Uterus (tissue), 4 donors: ENCODE measurements at places on chromosomes 12 and 14.

- H3K27ac ChIP-seq = peak overlapping the region; percentile 76
- peak overlapping the region; percentile 61 for H3K4me3 ChIP-seq
- H3K4me1 ChIP-seq = no peaks in the 10 kb centered on the region
- H3K27me3 ChIP-seq = no peaks in the 10 kb centered on the region
Measured at GRCh38 chr14:60735416-60735815, 855 bp downstream of the MNAT1 start.

DNA sequence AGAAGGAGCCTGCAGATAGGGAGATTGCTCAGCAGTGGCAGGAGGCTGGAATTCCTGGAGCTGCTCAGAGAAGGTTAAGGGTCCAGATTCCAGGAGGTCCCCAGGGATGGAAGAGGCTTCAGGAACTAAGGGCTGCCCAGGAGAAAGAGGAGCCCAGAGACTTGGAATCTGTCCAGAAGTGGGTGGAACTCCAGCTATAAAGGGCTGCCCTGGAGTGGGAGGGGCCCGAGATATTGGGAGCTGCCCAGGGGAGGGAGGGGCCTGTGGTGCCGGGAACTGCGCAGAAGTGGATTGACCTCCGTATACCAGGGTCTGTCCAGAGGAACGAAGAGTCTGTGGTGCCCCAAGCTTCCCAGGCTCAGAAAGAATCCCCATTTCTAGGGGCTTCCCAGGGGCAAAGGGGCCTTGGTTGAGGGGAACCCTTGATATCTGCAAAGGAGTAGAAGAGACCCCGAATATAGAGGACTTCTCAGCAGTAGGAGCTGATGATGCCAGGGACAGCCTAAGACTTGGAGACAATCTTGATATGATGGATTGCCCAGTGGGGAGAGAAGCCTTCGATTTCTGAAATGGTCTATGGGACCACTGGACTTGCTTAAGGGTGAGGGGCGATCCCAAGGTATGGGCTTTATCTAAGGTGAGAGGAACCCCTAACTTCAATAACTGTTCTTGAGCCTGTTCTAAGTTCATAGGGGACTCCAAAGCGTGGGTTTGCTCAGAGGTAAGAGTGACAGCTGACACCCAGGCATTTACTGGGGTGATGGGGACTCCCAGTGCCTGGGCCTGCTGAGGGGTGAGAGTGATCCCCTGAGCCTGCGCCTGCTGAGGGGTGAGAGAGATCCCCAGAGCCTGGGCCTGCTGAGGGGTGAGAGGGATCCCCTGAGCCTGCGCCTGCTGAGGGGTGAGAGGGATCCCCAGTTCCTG lies 45.0 kb downstream of the FAM186A start:
- H3K27me3 ChIP-seq = no peaks in the 10 kb centered on the region
- peak; percentile 31 for DNase-seq
- no peaks in the 10 kb centered on the region for H3K36me3 ChIP-seq

- H3K4me1 ChIP-seq = no peaks in the 10 kb centered on the region
- H3K27ac ChIP-seq = peak overlapping the region; percentile 38
- H3K4me3 ChIP-seq = no peak overlapping the region
- no peak for DNase-seq
- no peaks in the 10 kb centered on the region for H3K36me3 ChIP-seq
- H3K27me3 ChIP-seq = no peaks in the 10 kb centered on the region
Measured at GRCh38 chr12:80864046-80864735, 73.5 kb downstream of the LIN7A start.

DNA sequence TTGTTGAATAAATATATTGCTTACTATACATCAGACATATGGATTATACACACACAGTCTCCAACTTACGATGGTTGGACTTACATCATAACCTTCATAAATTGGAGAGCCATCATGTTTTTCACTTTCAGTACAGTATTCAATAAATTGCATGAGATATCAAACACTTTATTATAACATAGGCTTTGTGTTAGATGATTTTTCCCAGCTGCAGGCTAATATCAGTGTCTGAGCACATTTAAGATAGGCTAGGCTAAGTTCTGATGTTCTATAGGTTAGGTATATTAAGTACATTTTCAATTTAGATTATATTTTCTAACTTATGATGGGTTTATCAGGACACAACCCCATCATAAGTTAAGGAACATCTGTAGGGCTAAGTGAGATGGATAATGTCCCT lies 17.9 kb upstream of the KRR1 start:
- no peak overlapping the region for H3K27ac ChIP-seq
- no peaks in the 10 kb centered on the region for H3K27me3 ChIP-seq
- H3K36me3 ChIP-seq = no peaks in the 10 kb centered on the region
- no peak for DNase-seq
- no peak overlapping the region for H3K4me3 ChIP-seq
- H3K4me1 ChIP-seq = no peaks in the 10 kb centered on the region

- H3K4me3 ChIP-seq = no peak overlapping the region
- H3K27ac ChIP-seq = no peak overlapping the region
- no peaks in the 10 kb centered on the region for H3K4me1 ChIP-seq
- no peak for DNase-seq
Measured at GRCh38 chr12:111846016-111846415, 4.0 kb downstream of the MAPKAPK5 start.

DNA sequence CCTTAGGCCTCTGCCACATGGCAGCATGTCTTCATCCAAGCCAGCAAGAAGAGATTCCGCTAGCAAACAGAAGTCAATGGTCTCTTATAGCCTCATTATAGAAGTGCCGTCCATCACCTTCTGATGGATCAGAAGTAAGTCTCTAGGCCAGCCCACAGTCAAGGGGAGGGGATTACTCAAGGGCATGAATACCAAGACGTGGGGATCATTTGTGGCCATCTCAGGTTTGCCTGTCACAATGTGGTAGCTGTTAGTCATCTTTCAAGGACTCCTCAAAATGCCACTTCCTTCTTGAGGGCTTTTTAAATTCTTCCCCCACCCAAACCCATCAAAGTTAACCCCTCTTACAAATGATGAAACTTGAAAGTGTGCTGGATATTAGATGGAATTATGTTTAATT lies 8.1 kb upstream of the ADCY6 start:
- no peaks in the 10 kb centered on the region for H3K4me1 ChIP-seq
- H3K4me3 ChIP-seq = no peak overlapping the region
- H3K36me3 ChIP-seq = no peaks in the 10 kb centered on the region
- no peaks in the 10 kb centered on the region for H3K27me3 ChIP-seq
- DNase-seq = no peak

GRCh38 chr14:59161561-59162175 lies 26.8 kb upstream of the DAAM1 start:
- no peaks in the 10 kb centered on the region for H3K36me3 ChIP-seq
- no peak overlapping the region for H3K4me3 ChIP-seq
- H3K27ac ChIP-seq = peak overlapping the region; percentile 53
- H3K4me1 ChIP-seq = no peaks in the 10 kb centered on the region
- peak; percentile 20 for DNase-seq

- no peak for DNase-seq
- no peak overlapping the region for H3K4me3 ChIP-seq
- no peaks in the 10 kb centered on the region for H3K4me1 ChIP-seq
- H3K36me3 ChIP-seq = no peaks in the 10 kb centered on the region
Measured at GRCh38 chr12:126558219-126558618, 1493.0 kb downstream of the AACS start.

DNA sequence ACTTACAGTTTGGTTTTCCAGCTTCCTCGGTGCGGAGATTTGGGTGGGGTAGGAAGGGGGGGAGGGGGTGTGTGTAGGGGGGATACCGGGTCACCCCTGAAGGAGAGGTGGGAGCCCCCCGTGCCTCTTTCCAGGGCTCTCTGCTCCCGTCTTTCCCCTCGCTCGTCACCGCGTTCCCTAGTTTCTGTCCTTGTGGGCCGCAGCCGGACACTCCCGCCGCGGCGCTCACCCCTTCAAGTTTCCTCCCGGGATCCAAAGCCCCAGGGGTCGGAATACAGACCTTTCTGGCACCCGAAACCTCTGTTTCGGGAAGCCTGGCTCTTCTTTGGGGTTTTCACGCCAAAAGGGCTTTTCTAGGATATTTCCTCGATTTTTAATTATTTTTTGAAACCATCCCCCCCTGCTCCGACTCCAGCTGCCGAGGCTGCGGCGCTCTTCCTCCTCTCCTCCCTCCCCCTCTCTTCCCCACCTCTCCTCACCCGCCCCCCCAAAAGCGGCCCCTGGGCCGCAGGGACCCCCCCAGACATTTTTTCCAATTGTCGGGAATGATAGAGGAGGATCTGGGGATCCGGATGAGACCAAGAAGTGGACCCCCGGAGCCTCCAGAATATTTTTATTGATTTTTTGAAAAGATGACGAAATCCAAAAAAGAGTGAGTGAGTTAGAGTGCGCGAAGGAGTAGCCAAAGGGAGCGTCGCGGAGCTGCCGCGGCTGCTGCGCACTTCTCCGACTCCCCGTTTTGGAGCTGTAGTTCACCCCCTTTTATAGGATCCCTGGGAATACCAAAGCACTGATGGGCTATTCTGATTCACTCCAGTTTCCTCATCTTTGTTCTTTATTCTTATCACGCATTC lies 1.7 kb downstream of the CCND2 start:
- H3K4me3 ChIP-seq = peak overlapping the region; percentile 91
- H3K27me3 ChIP-seq = no peaks in the 10 kb centered on the region
- peak; percentile 36 for DNase-seq
- H3K36me3 ChIP-seq = no peaks in the 10 kb centered on the region

- no peak for DNase-seq
- H3K4me1 ChIP-seq = peaks cover 4% of the 10 kb centered on the region
- no peaks in the 10 kb centered on the region for H3K27me3 ChIP-seq
Measured at GRCh38 chr12:89950421-89950820, 241.8 kb upstream of the ATP2B1 start.

DNA sequence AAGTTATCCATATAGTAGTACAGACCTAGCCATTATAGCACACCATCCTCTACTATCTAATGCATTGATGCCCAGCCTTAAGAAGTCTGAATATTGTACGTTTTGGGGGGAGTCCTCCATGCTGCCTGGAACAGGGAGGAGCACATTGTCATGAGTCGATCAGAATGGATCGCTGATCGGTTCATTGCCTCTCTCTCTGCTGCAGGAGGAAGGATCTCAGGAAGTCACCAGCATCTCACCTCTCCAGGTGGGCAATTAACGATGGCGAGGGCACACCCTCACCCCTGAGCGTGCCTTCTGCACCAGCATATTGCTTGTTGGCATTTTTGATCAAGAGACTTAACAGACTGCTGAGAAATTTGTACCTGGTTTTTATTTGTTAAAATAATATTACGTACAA lies 11.5 kb downstream of the CCND2 start:
- H3K36me3 ChIP-seq = no peaks in the 10 kb centered on the region
- no peak overlapping the region for H3K27ac ChIP-seq
- no peak overlapping the region for H3K4me3 ChIP-seq
- H3K27me3 ChIP-seq = no peaks in the 10 kb centered on the region
- peaks cover 11% of the 10 kb centered on the region for H3K4me1 ChIP-seq
- no peak for DNase-seq

DNA sequence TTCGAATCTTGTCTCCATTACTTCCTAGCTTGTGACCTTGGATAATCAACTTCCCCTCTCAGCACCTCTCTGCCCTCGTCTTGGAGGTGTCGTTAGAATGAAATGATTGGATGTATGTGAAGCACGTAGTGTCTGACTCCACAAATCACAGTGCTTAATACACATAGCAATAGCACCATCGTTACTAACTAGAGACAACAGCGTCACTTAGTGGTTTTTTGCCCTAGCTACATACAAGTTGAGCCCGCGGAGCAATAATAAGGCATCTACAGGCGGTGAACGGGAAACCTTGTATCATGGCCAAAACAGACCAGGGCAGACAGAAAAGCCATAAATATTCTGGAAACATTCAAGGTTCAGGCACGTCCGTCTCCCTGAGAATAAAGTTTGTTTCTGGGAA lies 154.9 kb downstream of the ASCL4 start:
- H3K27me3 ChIP-seq = no peaks in the 10 kb centered on the region
- H3K4me1 ChIP-seq = no peaks in the 10 kb centered on the region
- no peak overlapping the region for H3K4me3 ChIP-seq
- H3K27ac ChIP-seq = no peak overlapping the region
- no peak for DNase-seq
- no peaks in the 10 kb centered on the region for H3K36me3 ChIP-seq

- no peaks in the 10 kb centered on the region for H3K27me3 ChIP-seq
- peak overlapping the region; percentile 71 for H3K27ac ChIP-seq
- no peak for DNase-seq
- H3K36me3 ChIP-seq = no peaks in the 10 kb centered on the region
- peaks cover 7% of the 10 kb centered on the region for H3K4me1 ChIP-seq
Measured at GRCh38 chr14:93039649-93040315, 75.9 kb downstream of the ITPK1 start.

- H3K4me1 ChIP-seq = no peaks in the 10 kb centered on the region
- no peaks in the 10 kb centered on the region for H3K36me3 ChIP-seq
- DNase-seq = no peak
- H3K4me3 ChIP-seq = no peak overlapping the region
- no peak overlapping the region for H3K27ac ChIP-seq
- H3K27me3 ChIP-seq = no peaks in the 10 kb centered on the region
Measured at GRCh38 chr12:117699118-117699517, 269.7 kb downstream of the KSR2 start.

- no peak for DNase-seq
- H3K36me3 ChIP-seq = no peaks in the 10 kb centered on the region
- H3K27me3 ChIP-seq = no peaks in the 10 kb centered on the region
- H3K27ac ChIP-seq = peak overlapping the region; percentile 80
- no peak overlapping the region for H3K4me3 ChIP-seq
Measured at GRCh38 chr14:31166271-31166561, 41.4 kb downstream of the HECTD1 start.

DNA sequence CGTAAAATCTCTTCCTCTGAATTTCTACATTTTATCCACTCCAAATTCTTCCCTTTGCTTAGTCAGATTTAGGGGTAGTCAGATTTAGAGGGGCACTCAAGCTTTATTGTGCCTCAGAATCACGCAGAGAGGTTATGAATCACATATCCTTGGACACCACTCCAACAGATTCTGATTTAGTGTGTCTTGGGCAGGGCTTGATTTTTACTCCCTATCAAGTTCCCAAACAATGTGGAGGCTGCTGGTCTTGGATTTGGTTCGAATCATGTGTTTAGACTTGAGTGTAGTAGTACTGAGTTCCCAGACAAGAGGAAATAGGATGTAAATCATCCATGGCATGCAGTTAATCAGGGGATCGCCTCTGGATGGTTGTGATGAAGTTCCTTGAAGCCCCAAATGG lies 298.1 kb upstream of the CLEC14A start:
- H3K4me1 ChIP-seq = no peaks in the 10 kb centered on the region
- no peaks in the 10 kb centered on the region for H3K27me3 ChIP-seq
- H3K4me3 ChIP-seq = no peak overlapping the region
- H3K36me3 ChIP-seq = no peaks in the 10 kb centered on the region
- no peak for DNase-seq
- H3K27ac ChIP-seq = no peak overlapping the region

GRCh38 chr12:32105986-32106516 lies 596 bp upstream of the BICD1 start:
- no peaks in the 10 kb centered on the region for H3K36me3 ChIP-seq
- no peaks in the 10 kb centered on the region for H3K4me1 ChIP-seq
- peak; percentile 37 for DNase-seq
- H3K4me3 ChIP-seq = peak overlapping the region; percentile 86
- peak overlapping the region; percentile 95 for H3K27ac ChIP-seq

- no peak overlapping the region for H3K27ac ChIP-seq
- DNase-seq = no peak
- H3K4me1 ChIP-seq = no peaks in the 10 kb centered on the region
- H3K36me3 ChIP-seq = no peaks in the 10 kb centered on the region
- H3K27me3 ChIP-seq = no peaks in the 10 kb centered on the region
Measured at GRCh38 chr12:73180734-73181133, 908.6 kb downstream of the TRHDE start.

- peak; percentile 78 for DNase-seq
- no peak overlapping the region for H3K27ac ChIP-seq
- no peaks in the 10 kb centered on the region for H3K4me1 ChIP-seq
- no peaks in the 10 kb centered on the region for H3K27me3 ChIP-seq
Measured at GRCh38 chr14:99628887-99629618, 15.9 kb upstream of the HHIPL1 start.
